SHP77 (cell line): ENCODE measurements at places on chromosomes 7 and 10.

DNA sequence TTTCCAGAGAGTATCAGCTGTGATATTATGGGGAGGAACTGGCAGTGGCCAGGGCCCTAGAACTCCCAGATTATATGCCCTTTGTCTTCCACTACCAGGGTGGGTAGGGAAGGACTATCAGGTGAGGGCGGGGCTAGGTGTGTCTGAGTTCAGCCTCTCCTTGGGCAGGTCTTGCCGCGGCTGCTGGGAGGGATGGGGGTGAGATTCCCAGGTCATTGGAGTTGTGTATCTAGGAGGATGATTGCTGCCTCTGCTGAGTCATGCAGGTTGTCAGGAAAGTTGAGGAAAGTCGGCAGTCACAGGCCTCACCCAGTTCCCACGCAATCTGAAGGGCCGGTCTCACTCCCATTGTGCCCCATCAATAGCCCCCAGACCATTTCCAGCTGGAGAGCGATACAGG lies 185.2 kb downstream of the DKK1 start:
- DNase-seq, result no peak

DNA sequence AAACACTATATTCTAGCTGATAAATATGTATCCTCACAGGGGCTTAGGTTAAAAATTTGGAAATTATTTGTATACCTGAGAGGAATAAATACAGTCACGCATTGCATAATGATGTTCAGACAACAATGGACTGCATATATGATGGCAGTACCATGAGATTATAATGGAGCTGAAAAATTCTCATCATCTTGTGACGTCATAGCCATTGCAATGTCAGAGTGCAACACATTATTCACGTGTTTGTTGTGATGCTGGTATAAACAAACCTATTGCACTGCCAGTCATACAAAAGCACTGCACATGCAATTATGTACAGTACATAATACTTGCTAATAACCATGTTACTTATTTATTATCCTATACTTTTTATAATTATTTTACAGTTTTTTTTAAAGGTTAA lies 31.4 kb downstream of the STEAP1B start:
- DNase-seq, result no peak

- no peak for DNase-seq
Measured at GRCh38 chr10:56973766-56974165, 612.7 kb upstream of the ZWINT start.

GRCh38 chr7:101590663-101591435 lies 38.2 kb downstream of the MYL10 start:
- DNase-seq, result no peak

DNA sequence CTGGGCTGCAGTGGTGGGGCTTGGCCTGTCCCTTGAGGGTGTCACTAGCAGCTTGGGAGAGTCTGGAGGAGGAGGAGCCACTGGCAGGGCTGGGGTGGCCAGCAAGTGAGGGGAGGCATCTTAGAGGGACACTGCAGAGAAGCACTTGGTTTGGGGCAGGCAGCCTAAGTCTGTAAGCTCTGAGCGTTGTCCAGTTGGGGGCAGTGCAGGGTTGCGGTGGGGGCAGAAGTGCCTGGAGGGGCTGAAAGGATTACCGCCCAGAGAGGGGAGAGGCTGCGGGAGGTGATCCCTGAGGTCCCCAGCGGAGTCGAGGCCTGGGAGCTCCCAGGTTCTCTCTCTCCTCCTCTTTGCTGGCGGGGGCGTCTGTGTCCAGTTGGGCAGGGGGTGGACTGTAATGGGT lies 7.4 kb downstream of the ADCYAP1R1 start:
- no peak for DNase-seq

GRCh38 chr7:20083781-20084180 lies 133.4 kb downstream of the MACC1 start:
- DNase-seq, result no peak

GRCh38 chr10:43236176-43236850 lies 30.6 kb downstream of the RASGEF1A start:
- no peak for DNase-seq

- no peak for DNase-seq
Measured at GRCh38 chr7:93913197-93913596, 6.8 kb downstream of the GNGT1 start.

DNA sequence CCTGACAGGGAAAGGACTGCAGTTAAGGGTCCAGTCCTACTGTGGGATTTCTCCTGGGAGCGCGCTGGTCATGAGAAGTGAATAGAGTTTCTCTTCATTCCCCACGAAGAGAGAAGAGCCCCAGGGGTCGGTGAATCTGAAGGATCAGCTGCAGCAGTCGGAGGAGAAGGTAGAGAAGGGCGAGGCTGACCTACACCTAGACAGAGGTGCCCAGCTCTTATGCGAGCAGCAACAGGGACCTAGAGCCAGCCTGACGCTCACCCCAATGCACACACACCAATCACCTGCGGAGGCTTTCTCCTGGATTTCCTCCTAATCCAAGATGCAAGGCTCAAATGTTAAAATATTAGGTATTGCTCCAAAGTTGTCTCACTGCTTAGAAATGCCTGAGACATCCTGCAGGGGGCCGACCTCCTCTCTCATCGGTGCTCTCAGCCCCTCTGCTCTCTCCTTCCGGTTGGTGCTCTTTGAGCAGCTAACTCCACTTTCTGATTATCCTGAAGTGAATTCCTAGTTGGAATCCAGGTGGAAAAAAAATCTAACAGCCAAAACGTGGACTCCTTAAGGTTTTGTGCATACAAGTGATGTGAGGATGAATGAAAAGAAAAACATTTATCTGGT lies 176.4 kb downstream of the AHR start:
- DNase-seq, result no peak

GRCh38 chr7:71517940-71518699 lies 386.2 kb downstream of the GALNT17 start:
- no peak for DNase-seq

DNA sequence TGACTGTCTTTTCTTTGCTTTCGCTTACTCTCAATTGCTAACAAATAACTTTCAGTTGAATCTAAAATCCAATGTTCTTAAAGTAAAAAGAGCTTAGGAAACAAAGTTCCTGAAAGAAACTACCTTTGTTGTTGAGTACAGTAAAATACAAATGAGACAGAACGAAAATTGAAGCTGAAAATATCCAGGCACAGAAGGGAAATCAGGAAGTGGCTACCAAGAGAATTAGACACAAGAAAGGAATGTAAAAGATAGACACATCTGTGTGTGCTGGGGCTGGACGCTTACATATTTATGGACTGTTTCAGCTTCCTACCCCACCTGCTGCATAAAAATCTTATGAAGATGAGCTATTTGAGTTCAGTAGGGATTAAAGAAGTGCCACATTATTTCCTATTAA lies 161.7 kb upstream of the PLXDC2 start:
- DNase-seq, result no peak

DNA sequence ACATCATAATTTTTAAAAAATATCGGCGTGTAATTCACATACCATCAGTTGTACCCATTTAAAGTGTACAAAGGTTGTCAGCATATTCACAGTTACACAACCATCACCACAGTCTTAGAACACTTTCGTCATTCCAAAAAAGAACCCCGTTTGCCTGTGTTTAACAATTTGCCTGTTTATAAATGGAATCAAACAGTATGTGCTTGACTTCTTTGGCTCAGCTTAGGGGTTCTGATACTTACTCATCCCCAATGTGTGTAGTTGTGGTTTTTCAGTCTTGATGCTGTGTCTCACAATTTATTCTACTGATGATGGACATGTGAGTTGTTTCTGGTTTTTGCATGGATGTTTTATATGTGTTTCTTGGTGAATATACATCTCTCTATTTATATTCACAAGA lies 50.0 kb downstream of the PRPF18 start:
- no peak for DNase-seq

DNA sequence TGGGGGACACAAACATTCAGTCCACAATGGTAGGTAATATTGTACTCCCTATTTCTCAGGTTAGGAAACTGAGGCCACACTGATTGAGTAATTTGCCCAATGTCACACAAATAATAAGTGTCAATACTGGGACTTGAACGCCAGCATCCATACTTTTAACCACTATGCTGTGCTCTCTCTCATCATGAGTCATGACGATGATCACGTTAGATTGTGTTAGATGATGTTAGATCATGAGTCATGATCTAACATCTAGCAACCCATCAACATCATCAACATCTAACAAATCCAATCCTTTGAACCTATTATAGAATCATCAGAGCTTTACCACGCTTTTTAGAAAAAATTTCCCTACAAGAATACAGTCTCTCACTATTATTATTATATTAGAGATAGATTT lies 28.1 kb upstream of the HERPUD2 start:
- no peak for DNase-seq

DNA sequence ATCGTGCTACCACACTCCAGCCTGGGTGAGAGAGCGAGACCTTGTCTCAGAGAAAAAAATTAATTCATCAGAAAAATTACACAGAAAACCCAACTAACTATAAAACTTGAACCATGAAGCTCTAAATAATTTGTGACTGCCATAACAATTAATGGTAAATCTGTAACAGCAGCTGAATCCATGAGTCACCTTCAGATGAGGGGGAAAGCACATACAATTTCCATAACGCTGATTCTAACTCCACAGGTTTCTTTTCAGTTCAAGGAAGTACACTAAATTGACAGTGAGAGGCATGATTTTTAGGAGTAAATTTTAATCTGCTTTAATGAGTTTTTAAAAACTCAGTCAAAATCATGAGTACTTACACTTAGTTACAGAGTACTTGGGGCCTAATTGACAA lies 120.1 kb upstream of the NOBOX start:
- DNase-seq, result no peak

GRCh38 chr7:135714534-135715009 lies 13.4 kb downstream of the SLC13A4 start:
- DNase-seq, result no peak
